PC-3 (cell line): ENCODE measurements at places on chromosomes 12 and 14. TPM values are rescaled to one million over a fixed set of nuclear protein-coding genes. Genes with fewer than 3 reads are reported as not detected.

FGF6 gene
- not detected in 2 replicates for total RNA-seq

LGR5 gene
- total RNA-seq: 0.04 and 0.46 TPM in 2 replicates

SMCO2 gene
- 0.69 and 1.7 TPM in 2 replicates for total RNA-seq

GPR68 gene
- total RNA-seq: 0.35 and 1.5 TPM in 2 replicates

HIGD1C gene
- total RNA-seq: not detected in 2 replicates

HNF1A gene
- not detected in 2 replicates for total RNA-seq

LRRC9 gene
- total RNA-seq: not detected in 2 replicates

XRCC3 gene
- total RNA-seq: 61.3 and 80.3 TPM in 2 replicates

OAS3 gene
- total RNA-seq: 25.5 and 28.8 TPM in 2 replicates

CCDC196 gene
- not detected in 2 replicates for total RNA-seq

NRIP2 gene
- total RNA-seq: not detected in 2 replicates

SLC2A13 gene
- total RNA-seq: 3.2 and 3.4 TPM in 2 replicates

GRCh38 chr14:66540038-66540437 lies 32.1 kb downstream of the GPHN start:
- H3K4me1 ChIP-seq: no peaks in the 10 kb centered on the region
- no peaks in the 10 kb centered on the region for H3K27me3 ChIP-seq
- H3K4me3 ChIP-seq: no peak overlapping the region
- H3K36me3 ChIP-seq: no peaks in the 10 kb centered on the region

- H3K27me3 ChIP-seq: no peaks in the 10 kb centered on the region
- peaks cover 1% of the 10 kb centered on the region; the same call in 1 of the 2 replicates for H3K36me3 ChIP-seq
- peaks cover 7% of the 10 kb centered on the region for H3K4me1 ChIP-seq
- no peak overlapping the region for H3K27ac ChIP-seq
- H3K4me3 ChIP-seq: no peak overlapping the region
These were observed 25.1 kb downstream of the NCOR2 start for GRCh38 chr12:124542021-124542949.

GRCh38 chr12:2638273-2639019 lies 156.3 kb upstream of the FKBP4 start:
- H3K4me3 ChIP-seq: no peak overlapping the region
- H3K27me3 ChIP-seq: peaks cover 20% of the 10 kb centered on the region
- no peak for DNase-seq
- no peak overlapping the region for H3K27ac ChIP-seq

DNA sequence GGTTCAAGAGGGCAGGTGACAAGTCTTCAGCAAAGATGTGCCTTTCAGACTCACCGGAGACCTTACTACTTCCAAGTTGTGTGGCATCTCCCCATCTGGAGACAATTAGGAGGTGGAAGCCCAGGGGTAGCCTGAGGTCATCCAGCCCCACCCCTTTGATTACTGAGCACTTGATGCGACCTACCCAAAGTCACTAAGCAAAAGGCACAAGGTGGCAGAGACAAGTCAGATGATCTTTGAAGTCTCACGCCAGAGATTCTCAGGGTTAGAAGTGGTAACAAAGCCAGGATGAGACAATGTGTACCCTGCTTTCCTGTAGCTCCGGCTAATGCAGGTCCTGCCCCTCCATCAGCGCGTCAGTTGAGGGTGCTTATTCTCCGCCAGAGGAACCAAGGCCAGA lies 1.4 kb upstream of the FOXN3 start:
- no peak for DNase-seq
- H3K36me3 ChIP-seq: no peaks in the 10 kb centered on the region
- no peaks in the 10 kb centered on the region for H3K27me3 ChIP-seq
- peaks cover 37% of the 10 kb centered on the region for H3K4me1 ChIP-seq
- H3K4me3 ChIP-seq: peak overlapping the region; percentile 92; the same call in 1 of the 2 replicates

DNA sequence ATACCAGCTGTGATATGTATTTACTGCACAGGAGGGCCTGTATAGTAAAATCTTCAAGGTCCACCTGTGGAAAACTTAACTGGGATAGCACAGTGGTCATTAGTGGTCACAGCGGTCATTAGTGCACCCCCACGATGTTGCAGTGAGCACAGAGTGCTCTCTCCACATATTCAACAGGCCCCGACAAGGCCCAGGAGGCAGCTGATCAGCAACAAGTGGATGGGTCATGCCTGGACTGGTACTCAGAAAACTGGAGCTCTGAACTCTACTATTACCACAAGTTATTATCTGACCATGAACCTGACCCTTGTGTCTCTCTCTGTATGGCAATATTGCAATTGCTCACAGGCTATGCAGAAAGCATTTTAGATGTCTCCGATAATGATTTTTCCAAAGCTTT lies 129.5 kb downstream of the SLC35F4 start:
- no peak for DNase-seq
- no peaks in the 10 kb centered on the region for H3K36me3 ChIP-seq
- no peak overlapping the region for H3K27ac ChIP-seq
- peaks cover 74% of the 10 kb centered on the region for H3K27me3 ChIP-seq
- H3K4me1 ChIP-seq: no peaks in the 10 kb centered on the region
- H3K4me3 ChIP-seq: no peak overlapping the region

DNA sequence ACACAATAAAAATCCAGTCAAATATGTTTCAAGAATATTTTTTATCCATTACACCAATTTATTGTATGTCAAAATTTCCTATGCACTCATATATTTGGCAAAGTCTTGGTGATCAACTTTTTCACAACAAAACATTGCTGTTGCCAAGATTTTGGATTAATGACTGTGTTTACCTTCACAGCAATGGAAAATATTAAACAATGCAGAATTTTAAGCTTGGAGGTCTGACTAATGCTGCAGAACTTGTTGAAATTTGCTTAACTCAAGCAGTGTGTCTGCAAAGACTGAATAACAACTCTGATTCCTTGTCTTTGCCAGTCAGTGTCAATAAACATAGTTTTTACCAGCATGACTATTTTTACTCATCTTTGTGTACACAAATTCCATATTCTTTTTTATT lies 336.4 kb downstream of the CCER1 start:
- no peaks in the 10 kb centered on the region for H3K27me3 ChIP-seq
- no peak overlapping the region for H3K4me3 ChIP-seq
- peak; percentile 46 for DNase-seq
- H3K27ac ChIP-seq: no peak overlapping the region
- H3K4me1 ChIP-seq: no peaks in the 10 kb centered on the region
- no peaks in the 10 kb centered on the region for H3K36me3 ChIP-seq

GRCh38 chr14:24279301-24280186 lies 8.1 kb upstream of the RABGGTA start:
- H3K27ac ChIP-seq: no peak overlapping the region
- H3K27me3 ChIP-seq: no peaks in the 10 kb centered on the region
- no peak overlapping the region for H3K4me3 ChIP-seq
- peak; percentile 56 for DNase-seq
- peaks cover 7% of the 10 kb centered on the region for H3K4me1 ChIP-seq

- peaks cover 10% of the 10 kb centered on the region for H3K4me1 ChIP-seq
- H3K27me3 ChIP-seq: peaks cover 57% of the 10 kb centered on the region
- no peak for DNase-seq
- no peak overlapping the region for H3K4me3 ChIP-seq
- no peaks in the 10 kb centered on the region for H3K36me3 ChIP-seq
- H3K27ac ChIP-seq: no peak overlapping the region
These were observed 124.2 kb downstream of the CACNA1C start for GRCh38 chr12:2177003-2177402.

GRCh38 chr14:59213368-59214315 lies 25.2 kb downstream of the DAAM1 start:
- no peaks in the 10 kb centered on the region for H3K27me3 ChIP-seq
- no peaks in the 10 kb centered on the region for H3K36me3 ChIP-seq
- no peak overlapping the region for H3K27ac ChIP-seq
- H3K4me1 ChIP-seq: peaks cover 7% of the 10 kb centered on the region; the same call in 1 of the 2 replicates
- H3K4me3 ChIP-seq: no peak overlapping the region

GRCh38 chr12:39638178-39638577 lies 18.6 kb upstream of the ABCD2 start:
- H3K4me3 ChIP-seq: no peak overlapping the region
- no peaks in the 10 kb centered on the region for H3K4me1 ChIP-seq
- H3K27me3 ChIP-seq: peaks cover 38% of the 10 kb centered on the region
- DNase-seq: no peak
- H3K36me3 ChIP-seq: no peaks in the 10 kb centered on the region

- peaks cover 20% of the 10 kb centered on the region for H3K4me1 ChIP-seq
- no peak overlapping the region for H3K4me3 ChIP-seq
- no peak overlapping the region for H3K27ac ChIP-seq
These were observed 37.3 kb upstream of the E2F7 start for GRCh38 chr12:77102691-77103090.

- H3K4me3 ChIP-seq: no peak overlapping the region
- no peaks in the 10 kb centered on the region for H3K27me3 ChIP-seq
- no peak overlapping the region for H3K27ac ChIP-seq
- no peak for DNase-seq
- peaks cover 28% of the 10 kb centered on the region for H3K4me1 ChIP-seq
These were observed 44.6 kb downstream of the FBXO21 start for GRCh38 chr12:117145597-117146154.

GRCh38 chr14:23103581-23103980 lies 1.2 kb downstream of the CIROP start:
- no peaks in the 10 kb centered on the region for H3K36me3 ChIP-seq
- H3K27me3 ChIP-seq: no peaks in the 10 kb centered on the region
- no peaks in the 10 kb centered on the region for H3K4me1 ChIP-seq
- no peak for DNase-seq

DNA sequence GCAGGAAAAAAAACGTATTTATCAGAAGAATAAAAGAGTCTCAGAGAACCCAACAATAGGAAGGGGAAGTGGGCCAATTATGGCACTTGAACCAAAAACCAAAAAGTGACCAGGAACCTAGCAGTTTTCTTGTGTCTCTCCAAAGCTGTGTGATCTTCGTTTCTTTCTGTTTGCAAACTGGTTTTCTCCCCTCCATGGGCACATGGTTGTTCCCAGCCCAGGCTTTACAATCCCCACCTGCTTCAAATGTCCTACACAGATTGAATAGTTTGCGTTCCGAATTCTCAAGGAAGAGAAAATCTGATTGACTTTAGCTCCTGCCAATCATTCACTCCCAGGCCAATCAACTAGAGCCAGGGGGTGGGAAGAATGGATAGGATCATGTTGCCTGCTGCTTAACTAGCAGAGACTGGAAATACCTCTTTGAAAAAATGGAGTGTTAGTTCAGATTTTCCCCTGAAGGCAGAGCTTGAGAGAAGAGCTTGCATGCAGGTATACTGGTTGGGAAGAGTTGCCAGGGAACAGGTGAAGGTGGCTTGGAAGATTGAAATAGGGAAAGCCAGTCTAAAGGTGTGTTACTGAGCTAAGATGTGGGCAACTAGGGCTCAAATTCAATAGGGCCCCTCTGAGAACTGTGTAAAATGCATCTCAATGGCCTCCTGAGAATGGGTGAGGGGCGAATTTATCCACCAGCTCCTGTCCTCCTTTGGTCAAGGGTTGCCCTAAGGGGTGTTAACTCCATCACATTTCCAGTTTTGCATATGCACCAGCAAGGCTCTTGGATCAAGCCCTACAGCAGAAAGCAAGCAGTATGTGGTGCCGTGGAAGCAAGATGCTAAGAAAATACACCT lies 106.4 kb upstream of the SRRM4 start:
- no peak overlapping the region for H3K27ac ChIP-seq
- H3K36me3 ChIP-seq: no peaks in the 10 kb centered on the region
- H3K4me3 ChIP-seq: no peak overlapping the region
- no peaks in the 10 kb centered on the region for H3K4me1 ChIP-seq
- peaks cover 42% of the 10 kb centered on the region for H3K27me3 ChIP-seq

DNA sequence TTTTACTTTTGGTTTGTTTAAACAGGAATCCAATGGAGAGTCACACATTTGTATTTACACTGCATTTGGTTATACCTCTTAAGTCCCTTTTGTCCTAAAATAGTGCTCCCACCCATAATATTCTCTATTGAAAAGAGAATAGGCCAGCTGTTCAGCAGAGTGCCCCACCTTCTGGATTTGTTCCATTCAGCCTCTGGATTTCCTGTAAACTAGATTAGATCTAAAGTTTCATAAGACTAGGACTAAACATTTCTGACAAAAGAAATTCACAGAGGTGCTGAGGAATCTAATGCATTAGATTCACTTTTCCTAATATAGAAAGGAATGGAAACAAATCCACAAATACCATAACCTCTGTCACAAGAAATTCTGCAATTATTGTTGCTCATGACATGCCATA lies 38.1 kb downstream of the GCH1 start:
- no peak overlapping the region for H3K27ac ChIP-seq
- H3K27me3 ChIP-seq: no peaks in the 10 kb centered on the region
- H3K4me3 ChIP-seq: no peak overlapping the region

DNA sequence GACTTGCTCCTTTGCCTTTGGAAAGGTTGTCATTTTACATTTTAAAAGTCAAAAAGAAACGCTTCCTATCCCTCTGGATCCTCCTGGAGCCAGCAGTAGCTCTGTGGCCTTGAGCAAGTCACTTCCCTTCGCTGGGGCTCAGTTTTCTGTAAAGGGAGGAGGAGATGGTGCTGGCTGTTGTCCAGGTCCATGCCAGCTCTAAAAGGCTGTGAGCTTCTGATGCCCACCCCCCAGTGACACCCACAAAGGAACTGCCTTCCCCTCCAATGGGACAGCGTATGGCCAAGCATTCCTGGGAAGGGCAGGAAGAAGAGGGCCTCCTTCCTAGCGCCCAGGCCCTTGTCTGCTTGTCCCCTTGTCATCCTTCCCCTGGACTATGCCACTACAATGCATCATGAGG lies 81.5 kb downstream of the NTF3 start:
- no peak for DNase-seq
- no peaks in the 10 kb centered on the region for H3K4me1 ChIP-seq
- no peaks in the 10 kb centered on the region for H3K36me3 ChIP-seq
- peaks cover 6% of the 10 kb centered on the region; the same call in 1 of the 2 replicates for H3K27me3 ChIP-seq
- H3K27ac ChIP-seq: no peak overlapping the region
- H3K4me3 ChIP-seq: no peak overlapping the region

- no peaks in the 10 kb centered on the region for H3K27me3 ChIP-seq
- H3K4me3 ChIP-seq: no peak overlapping the region
- peaks cover 11% of the 10 kb centered on the region for H3K4me1 ChIP-seq
These were observed 2.4 kb downstream of the CLEC12B start for GRCh38 chr12:10012630-10013330.

- peaks cover 16% of the 10 kb centered on the region for H3K4me1 ChIP-seq
- no peak overlapping the region for H3K27ac ChIP-seq
- no peaks in the 10 kb centered on the region for H3K27me3 ChIP-seq
- DNase-seq: no peak
- no peak overlapping the region for H3K4me3 ChIP-seq
These were observed 150.1 kb upstream of the ATP2B1 start for GRCh38 chr12:89858718-89859117.

DNA sequence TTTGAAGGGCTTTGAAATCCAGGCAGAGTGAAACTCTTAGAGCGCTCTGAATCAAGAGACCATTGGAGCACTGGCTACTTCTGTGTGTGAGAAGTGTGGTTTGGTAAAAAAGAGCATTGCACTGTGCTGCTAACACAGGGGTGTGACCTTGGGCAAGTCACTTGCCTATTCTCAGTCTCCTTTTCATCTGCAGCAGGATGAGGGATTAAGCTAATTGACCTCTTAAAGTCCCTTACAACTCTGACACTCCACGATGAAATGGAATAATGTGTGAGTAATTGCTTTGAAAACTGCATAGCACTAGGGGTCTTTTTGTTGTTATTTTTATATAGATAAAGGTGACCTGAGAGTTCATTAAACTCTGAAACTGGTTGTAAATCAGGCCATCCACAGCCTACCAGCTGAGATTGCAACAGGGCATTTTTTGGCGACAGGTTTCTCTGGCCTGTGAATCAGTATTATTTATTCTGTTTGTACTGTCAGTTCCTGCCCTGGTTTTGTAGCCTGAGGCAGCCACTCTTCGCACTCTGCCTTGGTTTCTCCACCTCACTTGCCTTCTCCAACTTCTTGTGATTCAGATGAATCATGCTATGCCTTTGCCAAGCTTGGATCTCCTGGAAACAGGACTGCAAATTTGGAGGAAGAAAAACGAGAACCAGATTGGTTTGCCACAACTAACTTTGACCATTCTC lies 159.9 kb upstream of the PARP11 start:
- DNase-seq: peak; percentile 48
- no peak overlapping the region for H3K27ac ChIP-seq
- H3K36me3 ChIP-seq: no peaks in the 10 kb centered on the region
- peaks cover 5% of the 10 kb centered on the region; the same call in 1 of the 2 replicates for H3K27me3 ChIP-seq
- H3K4me1 ChIP-seq: peaks cover 14% of the 10 kb centered on the region

GRCh38 chr12:45872446-45872845 lies 117.9 kb downstream of the SCAF11 start:
- DNase-seq: no peak
- H3K4me3 ChIP-seq: no peak overlapping the region
- H3K27me3 ChIP-seq: no peaks in the 10 kb centered on the region
